ENCODE measurements at places on chromosomes 16 and 17.

GRCh38 chr16:11542069-11542744, 44.5 kb downstream of the LITAF start:
- DNase-seq = no peak

GRCh38 chr17:7850701-7851437, 4.0 kb upstream of the TMEM88 start:
- DNase-seq = no peak

GRCh38 chr16:86118467-86119307, 219.7 kb downstream of the IRF8 start:
- no peak for DNase-seq

DNA sequence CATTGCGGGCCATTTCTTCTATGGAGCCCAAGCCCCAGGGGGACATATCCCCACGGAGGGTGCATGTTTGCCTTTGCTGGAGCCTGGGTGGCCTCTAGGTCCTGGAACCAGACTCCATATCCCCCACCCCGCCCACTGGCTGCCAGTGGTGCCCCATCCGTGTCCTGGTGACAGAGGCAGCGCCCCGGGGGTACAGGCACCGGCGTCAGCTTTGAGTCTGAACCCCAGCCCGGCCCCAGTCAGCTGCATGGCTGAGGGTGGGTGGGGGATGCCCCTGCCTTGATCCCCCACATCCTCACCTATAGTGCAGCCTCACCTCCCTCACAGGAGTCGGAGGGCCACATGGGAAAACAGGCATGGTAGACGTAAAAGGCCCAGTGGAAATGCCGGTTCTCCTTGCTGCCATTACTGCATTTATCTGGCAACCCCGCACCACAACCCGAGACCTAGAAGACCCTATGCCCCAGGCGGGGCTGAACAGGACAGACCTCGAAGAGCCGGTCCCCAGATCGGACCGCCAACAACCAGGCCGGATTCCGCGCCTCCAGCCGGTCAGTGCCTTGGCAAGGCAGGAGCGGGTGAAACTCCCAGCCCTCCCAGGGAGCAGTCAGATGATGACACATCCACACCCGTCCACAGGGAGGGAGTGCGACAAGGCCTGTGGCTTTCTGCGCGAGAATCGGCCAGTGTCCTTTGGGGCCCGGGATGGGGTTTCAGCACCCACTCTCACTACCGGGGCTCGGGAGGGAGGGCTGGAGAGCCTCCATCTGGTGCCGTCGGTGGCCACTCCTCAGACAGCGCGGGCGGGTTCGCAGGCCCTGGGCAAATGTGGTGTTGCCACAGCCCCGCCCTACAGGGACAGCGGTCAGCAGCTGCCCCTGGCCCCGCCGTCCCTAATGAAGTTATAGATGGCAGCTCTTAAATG, 11.9 kb upstream of the SSTR5 start:
- DNase-seq = no peak

DNA sequence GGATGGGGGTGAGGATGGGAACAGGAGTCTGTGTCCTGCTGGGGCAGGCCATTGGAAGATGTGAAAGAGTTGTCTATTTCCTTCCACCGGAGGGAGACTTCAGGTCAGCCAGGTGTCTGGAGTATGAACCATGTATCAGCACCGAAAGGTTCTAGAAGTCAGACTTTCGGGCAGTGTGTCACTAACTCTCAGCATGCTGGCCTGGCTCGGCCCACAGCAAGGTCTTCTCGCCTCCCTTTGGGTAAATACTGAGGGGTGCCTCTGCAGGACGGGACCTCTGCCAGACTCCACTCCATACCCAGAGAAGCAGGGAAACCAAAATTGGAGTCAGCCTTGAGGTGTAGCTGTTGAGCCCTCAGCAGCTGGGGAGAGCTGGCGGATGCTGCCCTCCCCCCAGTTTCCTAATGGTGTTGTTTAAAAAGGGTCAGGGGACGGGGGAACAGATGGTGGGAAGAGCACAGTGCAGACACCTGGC, 507 bp downstream of the CIITA start:
- no peak for DNase-seq

DNA sequence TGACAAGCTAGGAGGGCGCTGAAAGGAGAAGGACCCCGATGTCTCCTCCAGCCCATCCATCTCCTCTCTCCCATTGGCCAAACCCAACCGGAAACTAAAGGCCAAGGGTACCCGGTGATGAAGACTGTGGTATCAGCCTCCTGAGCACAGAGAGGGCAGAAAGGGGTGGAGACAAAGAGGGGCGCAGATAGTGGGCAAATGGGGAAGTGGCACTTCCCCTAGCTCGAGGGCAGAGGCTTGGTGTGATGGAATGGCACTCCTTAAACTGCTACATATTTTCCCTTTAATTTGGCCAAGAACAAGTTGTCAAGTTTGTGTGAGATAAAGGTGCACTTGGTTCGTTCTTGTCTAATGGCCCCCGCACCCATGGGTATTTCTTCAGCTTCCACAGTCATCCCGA, 27.8 kb downstream of the IL4R start:
- no peak for DNase-seq

DNA sequence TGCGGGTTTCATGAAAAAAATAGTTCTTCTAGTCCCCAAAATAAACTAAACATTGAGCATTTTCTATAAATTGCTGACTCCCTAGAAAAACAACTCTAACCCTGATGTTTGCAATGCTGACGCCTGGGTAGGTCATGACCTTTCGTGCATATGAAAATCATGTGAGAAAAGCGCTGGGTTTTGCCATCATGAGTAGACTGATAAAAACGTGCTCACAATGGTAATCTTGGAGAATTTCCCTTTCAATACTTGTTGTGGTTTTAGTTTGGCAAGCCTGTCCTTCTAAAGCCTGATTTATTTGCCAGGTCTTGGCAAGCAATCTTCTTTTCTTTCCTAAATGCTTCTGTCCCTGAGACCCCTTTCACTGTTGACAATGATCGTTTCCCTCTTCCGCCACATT, 4.0 kb upstream of the CLEC10A start:
- DNase-seq = no peak

DNA sequence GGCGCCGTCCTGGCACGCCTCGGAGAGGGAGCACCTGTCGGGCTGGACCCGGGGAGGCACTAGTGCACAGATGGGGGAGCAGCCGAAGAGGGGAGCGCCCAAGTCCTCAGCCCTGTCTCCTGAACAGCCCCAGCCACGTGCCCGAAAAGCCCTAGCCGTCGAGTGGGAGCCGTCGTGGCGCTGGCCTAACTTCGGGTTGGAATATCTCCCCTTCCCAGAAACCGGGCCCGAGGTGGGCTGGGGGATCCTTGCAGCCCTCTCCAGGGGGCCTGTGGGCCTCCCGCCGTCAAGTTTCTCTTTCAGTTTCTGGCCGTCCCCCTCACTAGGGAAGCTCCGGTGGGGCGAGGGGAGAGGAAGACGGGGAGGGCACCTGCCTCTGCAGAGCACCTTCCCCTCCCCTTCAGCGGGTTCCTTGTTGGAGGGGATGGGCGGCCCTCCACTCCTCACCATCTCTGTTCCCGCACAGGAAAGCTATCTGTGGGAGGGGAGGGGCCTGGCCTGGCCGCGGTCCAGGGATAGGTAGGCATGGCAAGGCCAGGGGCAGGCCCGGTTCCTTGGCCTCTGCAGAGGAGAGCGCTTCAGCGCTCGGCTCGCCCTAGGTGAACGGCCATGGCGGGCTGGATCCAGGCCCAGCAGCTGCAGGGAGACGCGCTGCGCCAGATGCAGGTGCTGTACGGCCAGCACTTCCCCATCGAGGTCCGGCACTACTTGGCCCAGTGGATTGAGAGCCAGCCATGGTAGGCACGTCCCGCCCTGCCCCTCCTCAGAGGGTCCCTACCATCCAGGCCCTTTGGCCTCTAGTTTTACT, 709 bp downstream of the STAT5A start:
- DNase-seq = no peak

DNA sequence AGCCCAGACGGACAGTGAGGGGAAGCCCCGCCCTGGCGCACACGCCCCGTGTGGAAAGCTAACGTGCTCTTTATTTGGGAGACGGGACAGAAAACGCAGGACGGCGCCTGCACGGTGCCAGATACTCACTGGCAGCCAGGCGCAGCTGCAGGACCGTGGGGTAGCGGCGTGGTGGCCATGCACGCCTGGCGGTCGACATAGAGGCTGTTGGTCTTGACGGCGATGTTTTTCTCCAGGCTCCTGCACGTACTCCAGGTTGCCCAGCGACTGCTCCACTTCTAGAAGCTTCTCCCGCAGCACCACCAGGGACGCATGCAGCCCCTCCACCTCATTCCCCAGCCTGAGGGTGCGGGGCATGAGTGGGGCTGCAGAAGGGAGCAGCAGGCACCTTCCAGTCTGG, 5.1 kb upstream of the C1QTNF8 start:
- no peak for DNase-seq

DNA sequence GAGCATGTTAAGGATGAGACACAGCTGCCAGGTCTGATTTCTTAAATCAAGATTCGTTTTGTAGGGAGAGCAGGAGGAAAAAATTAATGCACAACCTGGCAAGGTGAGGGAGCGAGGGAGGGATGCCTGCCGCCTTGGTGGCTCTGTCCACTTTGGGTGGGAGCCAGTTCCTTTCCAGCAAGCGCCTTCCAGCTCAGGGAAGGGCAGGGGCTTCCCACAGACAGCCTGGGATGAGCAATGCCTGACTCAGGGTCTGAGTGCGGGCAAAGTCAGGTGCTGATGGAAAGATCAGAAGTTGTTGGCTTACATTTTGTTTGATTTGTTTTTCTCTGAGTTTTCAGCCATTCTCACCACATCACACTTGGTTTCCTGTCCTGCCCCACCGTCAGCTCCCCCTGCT, 220.7 kb downstream of the ENGASE start:
- no peak for DNase-seq

DNA sequence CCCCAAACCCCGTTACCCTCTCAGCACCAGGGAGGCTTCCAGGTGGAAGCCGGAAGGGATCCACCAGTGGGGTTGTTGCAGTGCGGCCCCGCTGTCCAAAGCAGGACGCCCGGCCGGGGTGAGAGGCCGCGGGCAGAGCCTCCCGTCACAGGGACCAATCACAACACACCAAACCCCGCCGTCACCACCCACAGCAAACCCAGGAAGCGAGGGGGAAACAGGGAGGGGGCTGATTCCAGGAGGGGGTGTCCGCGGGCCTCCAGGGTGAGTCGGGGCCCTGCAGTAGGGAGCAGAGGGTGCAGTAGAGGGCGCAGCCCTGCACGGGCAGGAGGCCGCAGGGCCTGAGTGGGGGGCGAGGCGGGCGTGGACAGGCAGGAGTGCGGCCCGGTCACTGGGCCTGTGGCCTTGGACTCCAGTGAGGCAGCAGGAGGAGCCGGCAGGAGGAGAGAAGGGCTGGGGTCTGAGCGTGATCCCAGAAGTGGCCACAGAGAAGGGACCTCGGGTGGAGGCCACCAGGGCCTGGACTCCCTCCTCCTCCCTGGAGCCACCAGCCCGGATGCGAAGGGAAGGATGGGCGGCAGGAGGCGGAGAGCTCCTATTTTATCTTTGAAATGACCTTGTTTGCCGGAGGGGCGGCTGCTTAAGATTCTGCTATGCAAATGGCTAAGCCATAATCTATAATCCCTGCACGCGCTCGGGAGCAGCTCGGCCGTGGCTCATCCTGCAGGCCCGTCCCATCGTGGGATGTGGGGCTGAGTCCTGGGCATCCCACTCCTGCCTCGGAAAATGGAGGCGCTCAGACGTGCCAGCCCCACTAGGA, 41.5 kb downstream of the ZFPM1 start:
- no peak for DNase-seq

Measured in stimulated activated CD8-positive, alpha-beta memory T cell treated with anti-CD3 and anti-CD28 coated beads, Interleukin-4, amount 100 ng/mL, for 1 hour (primary cell).